ENCODE measurements at places on chromosomes 3 and 15. TPM values are rescaled to one million over a fixed set of nuclear protein-coding genes. Genes with fewer than 3 reads are reported as not detected.
A peak's percentile ranks its signal among the peaks of the same experiment; 100 is the strongest.

The P2RY1 gene
- 0.99 TPM for total RNA-seq

DNA sequence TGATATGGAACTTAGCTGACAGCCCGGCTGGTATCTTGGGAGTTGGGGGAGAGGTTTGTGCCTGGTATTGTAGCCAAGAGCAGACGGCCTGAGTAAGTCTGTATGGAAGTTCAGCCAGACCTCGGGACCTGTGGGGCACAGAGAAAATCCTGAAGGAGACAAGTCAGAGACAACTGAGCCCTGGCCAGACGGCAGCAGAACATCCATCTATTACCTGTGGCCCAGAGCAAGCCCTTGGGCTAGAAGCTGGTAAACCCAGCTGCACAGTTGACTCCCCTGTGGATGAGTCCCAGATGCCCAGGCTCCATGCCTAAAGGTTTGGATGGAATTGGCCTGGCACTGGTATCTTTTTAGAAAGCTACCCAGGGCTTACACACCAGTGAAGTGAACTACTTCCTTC lies 70.4 kb upstream of the DLG1 start:
- DNase-seq: no peak

GRCh38 chr3:182909318-182910040 lies 70.9 kb downstream of the DCUN1D1 start:
- no peak for DNase-seq

DNA sequence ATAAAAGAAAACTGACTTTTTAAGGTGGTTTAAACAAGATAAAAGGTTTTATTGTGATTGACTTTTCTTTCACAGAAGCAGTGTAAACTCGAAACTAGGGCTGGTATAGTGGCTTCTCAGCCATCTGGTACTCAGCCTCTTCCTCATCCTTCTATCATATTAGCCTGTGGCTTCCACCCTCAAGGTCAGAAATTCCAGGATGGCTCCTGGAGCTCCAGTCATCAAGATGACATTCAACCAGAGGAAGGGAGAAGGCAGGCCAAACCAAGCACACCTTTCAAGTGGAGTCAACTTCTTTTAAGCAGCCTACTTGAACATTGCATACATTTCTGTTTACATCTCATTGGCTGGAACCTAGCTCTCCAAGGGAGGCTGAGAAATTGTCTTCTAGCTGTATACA lies 1.3 kb upstream of the MESD start:
- no peak for DNase-seq

DNA sequence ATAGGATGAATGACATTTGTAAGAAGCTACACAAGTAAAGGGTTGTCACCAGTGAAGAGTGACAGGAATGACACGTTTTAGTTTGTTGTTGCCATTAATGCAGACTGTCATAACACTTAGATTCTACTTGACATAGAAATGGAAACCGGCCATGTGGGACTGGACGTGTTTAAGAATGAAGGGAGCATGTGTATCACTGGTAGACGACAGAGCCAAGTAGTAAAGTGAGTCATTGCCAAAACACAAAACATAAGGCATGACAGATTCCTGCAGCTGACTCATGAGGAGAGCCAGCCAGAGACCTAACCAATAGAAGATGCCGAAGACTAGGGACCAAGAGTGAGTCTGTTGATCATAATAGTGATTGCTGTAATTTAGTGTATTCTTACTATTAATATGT lies 106.2 kb upstream of the PLAAT1 start:
- DNase-seq: no peak

DNA sequence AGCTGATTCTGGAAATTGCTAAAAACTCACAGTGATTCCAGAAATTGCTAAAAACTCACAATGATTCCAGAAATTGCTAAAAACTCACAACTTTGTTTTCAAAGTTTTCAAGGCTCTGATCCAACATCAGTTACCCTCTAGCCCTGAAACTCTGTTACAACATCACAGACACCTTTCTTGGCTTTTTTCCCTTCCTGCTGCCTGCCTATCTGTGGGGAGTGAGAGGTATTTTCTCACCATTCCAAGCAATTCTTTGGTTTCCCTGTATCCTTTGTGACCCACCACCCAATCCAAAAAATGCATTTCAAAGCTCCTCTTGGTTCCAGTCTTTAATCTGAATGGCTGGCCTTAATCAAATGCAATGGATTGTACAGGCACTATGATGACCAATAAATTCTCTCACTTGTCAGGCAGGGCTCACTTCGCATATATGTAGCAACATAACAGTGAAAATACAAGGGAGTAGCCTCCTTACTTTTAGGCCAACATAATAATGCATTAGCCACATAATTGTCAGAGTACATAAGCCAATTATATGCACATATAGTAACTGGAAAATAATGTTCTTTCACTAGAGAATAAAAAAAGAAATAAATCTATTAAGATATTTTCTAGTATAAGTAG lies 1139.0 kb downstream of the ROBO2 start:
- DNase-seq: no peak

- DNase-seq: no peak
Measured at GRCh38 chr3:139388821-139389551, 461 bp downstream of the COPB2 start.

GRCh38 chr15:41996921-41997592 lies 23.8 kb downstream of the PLA2G4E start:
- DNase-seq: no peak

The SLC51A gene
- total RNA-seq: 23.1 TPM

The CADPS gene
- not detected for total RNA-seq

GRCh38 chr3:117404730-117405129 lies 695.2 kb downstream of the TUSC7 start:
- no peak for DNase-seq

The RARB gene
- total RNA-seq: 2.6 TPM

The CCDC13 gene
- 1.6 TPM for total RNA-seq

- no peak for DNase-seq
Measured at GRCh38 chr3:137035631-137036030, 77.8 kb downstream of the IL20RB start.

DNA sequence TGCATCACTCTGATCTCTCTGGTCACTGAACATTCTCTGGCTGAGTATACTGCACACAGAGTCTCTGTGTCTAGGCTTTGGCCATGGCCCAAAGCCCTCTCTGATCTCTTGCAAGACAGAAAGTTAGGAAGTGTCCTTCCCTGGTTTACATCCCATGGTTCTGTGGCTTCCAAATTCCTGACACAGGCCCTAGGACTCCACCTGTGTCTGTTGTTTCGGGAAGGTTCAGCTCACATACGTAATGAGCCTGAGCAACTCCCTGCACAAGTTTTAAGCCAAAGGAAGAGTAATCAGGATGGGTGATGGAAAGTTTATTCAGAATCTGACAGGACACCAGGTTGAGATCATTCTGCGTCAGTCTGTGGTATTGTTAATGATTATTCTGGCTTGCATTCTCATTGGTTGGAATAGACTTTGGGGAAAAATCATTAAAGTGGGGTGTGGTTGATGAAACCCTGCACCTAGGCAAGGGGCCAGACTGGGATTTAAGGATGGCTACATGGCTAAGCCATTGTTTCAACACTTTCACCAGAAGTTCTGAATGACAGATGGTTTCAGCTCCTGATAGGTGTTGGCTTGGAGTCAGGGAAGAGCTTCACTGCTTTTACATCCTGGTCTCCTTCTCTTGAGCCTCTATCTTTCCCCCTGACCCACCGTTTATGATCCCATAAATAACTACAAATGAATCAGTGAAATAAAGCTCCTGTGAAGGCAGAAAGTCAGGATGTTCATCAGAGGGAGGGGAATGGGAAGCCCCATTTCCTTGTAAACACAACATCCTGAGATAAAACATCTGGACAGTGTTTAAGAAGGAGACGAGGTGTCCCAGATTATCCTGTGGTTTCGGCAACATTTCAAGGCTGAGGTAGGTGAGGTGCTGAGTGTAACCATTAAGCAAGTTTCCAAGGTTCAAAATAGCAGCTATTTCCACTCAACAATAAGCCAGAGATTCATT lies 14.1 kb downstream of the LCMT2 start:
- no peak for DNase-seq

GRCh38 chr3:41041899-41042298 lies 157.4 kb upstream of the CTNNB1 start:
- no peak for DNase-seq

The KNG1 gene
- total RNA-seq: 1,496 TPM

The NUSAP1 gene
- total RNA-seq: 5.0 TPM

The GP5 gene
- total RNA-seq: 0.19 TPM

DNA sequence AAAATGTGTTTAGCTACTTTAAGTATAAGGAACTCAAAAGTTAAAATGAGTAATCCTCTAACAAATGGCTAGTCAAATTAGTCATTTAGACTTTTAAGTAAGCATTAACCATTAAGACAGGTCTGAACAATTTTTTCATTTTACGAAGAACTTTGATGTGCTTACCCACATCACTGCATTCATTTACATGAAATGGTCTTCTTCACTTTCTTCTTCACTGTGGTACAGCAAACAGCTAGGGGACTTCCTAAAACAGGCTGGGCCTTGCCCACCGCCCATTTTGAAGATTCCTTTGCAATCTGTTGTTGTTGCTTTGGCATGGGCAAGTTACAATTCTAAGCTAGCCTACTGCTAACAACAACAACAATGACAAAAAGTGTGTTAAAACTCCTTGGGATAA lies 67.4 kb downstream of the CBLB start:
- DNase-seq: no peak

The ZPLD1 gene
- not detected for total RNA-seq

DNA sequence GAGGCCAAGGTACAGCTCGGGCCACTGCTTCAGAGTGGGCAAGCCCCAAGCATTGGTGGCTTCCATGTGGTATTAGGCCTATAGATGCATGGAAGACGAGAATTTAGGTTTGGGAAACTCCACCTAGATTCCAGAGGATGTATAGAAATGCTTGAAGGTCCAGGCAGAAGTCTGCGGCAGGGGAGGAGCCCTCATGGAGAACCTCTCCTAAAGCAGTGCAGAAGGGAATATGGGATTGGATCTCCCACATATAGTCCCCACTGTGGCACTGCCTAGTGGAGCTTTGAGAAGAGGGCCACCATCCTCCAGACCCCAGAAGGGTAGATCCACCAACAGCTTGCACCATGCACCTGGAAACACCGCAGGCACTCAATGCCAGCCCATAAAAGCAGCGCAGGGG lies 48.1 kb upstream of the XXYLT1 start:
- no peak for DNase-seq

The ATP11B gene
- total RNA-seq: 25.1 TPM

GRCh38 chr3:174618368-174619080 lies 240.6 kb upstream of the NAALADL2 start:
- DNase-seq: no peak

- no peak for DNase-seq
Measured at GRCh38 chr3:101823525-101823924, 25.8 kb upstream of the NFKBIZ start.

The ITPKA gene
- 0.90 TPM for total RNA-seq

The SERINC4 gene
- 0.22 TPM for total RNA-seq

- no peak for DNase-seq
Measured at GRCh38 chr3:31197941-31198340, 303.5 kb upstream of the GADL1 start.

GRCh38 chr3:5563537-5564277 lies 376.2 kb downstream of the EDEM1 start:
- no peak for DNase-seq

DNA sequence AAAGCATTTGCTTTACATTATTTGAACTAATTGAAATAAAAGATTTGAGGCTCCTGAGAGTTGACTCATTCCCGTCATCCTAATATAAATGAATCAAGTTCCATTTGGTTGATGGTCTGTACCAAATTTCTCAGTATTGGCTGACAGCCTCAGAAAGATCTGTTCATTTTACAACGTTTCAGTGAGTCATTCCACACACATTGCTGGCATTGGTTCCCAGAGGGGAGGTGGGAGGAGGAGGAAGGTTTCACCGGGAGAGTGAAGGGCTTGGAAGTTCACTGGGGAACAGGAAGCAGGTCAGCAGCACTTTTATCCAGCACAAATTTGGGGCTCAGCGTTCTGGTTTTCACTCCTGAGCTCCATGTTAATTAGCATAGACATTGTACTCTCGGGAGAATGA lies 176.7 kb upstream of the CADPS start:
- DNase-seq: no peak

The MOBP gene
- not detected for total RNA-seq

The ZDHHC23 gene
- total RNA-seq: 7.3 TPM

The VPS8 gene
- 24.5 TPM for total RNA-seq

- no peak for DNase-seq
Measured at GRCh38 chr3:136068708-136069107, 103.2 kb downstream of the PPP2R3A start.

- DNase-seq: no peak
Measured at GRCh38 chr3:179376474-179376873, 29.0 kb downstream of the MFN1 start.

DNA sequence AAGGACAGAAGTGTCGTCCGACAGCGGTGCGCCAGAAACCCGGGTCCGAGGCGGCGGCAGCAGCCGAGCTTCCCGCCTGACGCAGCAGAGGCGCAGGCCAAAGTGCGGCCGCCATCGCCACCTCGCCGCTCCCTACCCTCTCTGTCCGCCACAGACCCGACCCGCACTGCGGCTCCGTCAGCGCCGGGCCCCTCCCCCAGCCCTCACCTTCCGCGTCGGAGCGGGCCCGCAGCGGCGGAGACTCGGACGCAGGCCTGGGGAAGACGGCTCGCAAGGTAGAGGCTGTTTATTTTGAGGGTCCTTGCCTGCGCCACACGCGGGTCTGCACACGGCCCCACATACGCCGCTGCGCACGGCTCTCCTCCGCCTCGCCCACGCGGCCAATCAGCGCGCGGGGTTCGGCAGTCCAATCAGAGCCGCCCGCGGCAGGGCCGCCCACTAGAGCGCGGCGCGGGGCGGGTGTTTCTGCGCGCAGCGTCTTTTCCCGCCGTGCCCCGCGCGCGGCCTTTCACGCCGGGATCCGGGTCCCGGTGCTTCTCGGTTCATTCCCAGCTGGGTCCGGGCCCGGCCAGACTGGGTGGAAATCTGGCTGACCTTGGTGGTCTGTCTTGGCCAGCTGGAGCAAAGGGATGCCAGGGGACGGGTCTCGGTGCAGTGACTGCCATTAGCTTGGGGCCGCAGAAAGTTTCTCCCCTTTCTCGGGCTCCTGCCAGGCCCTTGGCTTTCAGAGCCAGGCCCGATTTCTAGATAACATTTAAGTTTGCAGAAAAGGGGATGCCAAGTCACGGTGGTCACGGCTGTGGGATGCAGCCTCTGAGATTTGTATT lies at the start of gene CNBP:
Gene CNBP, minus strand, starts transcription at position 328 of the 827 bp plus-strand sequence. CDS start 12,139 bp downstream, outside the sequence.
- DNase-seq: peak; percentile 95

DNA sequence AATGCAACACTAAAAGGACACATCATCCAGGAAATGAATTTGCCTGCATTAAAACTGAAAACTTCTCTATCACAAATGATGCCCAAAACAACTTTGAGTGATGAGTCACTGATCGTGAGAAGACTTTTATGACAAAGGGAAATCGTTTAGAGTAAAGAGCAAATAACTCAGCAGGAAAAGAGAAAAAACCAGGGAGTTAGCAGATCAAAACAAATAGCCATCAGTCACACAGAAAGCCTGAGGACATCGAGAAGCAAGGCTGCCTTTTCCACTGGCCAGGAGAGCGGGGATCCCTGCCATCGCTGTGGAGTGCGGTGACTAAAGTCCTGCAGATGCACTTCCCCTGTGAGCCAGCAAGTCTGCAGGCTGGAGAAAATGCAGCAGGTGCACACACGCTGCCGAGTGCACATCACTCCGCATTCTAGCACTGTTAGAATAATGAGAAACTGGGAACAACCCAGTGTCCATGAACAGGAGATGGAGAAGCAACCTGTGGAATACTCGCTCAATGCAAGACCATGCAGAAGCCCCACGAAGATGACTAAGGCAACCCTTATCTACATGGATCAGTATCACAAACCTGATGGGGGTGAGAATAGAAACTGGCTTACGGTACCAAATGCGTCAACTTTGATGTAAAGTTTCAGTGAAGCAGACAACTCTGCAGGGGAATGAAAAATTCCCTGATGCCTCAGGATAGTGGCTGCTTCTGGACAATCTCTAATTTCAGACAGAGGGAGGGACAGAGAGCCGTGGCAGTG lies 86.4 kb downstream of the NSMCE3 start:
- DNase-seq: no peak

The FILIP1L gene
- 0.97 TPM for total RNA-seq

The GOLGA8M gene
- total RNA-seq: 5.1 TPM

The ADAMTS7 gene
- 0.64 TPM for total RNA-seq
